ENCODE measurements at places on chromosomes 5 and 9. TPM values are rescaled to one million over a fixed set of nuclear protein-coding genes. Genes with fewer than 3 reads are reported as not detected.
A peak's percentile ranks its signal among the peaks of the same experiment; 100 is the strongest.

The BAAT gene
- total RNA-seq = not detected

The SYK gene
- 4.2 TPM for total RNA-seq

The OBP2B gene
- total RNA-seq = not detected

GRCh38 chr9:32738501-32739172 lies 44.7 kb upstream of the TMEM215 start:
- DNase-seq = no peak

DNA sequence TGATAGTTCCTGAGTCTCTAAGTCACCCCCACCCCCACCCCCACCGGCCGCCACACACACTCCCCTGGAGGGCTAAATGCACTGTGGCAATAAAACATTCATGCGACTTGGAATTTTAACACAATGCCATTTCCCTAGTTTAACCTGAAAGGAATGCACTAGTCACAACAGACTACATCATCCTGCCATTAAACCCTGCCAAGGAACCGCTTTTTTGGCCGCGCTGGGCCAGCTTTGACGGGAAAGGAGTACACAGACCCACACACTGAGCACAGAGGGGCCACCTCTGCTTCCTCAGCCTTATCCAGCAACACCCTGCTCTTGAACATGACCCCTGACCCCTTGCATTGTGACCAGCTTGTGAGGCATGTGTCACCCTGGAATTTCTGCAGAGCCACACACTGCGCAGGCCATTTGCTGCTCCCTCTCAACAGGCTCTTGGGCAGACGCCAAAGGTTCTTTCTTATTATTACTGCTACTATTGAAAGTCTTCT lies 165.3 kb downstream of the BNC2 start:
- DNase-seq = peak; percentile 89

The IFNA16 gene
- not detected for total RNA-seq

The MSX2 gene
- total RNA-seq = 1.4 TPM

DNA sequence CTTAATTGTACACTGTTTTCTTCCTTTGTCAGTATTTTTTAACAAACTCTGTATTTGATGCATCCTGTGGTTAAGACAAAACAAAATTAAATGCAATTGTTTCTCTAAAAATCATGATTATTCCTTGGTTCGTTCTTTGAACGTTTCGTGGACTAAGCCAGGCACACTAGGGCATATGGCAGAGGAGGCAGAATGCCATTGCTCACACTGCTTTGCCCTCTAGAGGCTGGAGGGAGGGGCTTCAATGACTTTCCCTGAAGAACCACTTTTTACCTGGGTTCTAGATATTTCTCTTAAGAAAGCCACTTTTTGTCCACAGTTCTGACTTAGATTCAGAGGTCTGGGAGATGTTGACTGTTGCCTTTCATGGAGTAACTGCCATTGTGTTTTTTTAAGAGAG lies 236.2 kb upstream of the ADAMTSL1 start:
- no peak for DNase-seq

DNA sequence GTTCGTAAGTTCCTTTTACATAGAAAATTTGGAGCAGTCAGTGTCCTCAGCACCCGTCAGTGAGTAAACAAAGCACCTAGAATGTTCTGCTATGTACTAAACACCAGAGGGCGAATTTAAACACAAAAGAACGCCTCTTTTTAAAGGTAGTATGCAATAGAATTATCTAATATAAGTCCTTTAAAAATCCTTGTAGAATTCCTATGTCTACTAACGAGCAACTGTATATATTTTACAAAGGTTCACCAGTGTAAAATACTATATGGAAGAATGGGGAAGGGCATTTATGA lies 499 bp upstream of the TMEM232 start:
- DNase-seq = no peak

The TMEM215 gene
- total RNA-seq = not detected

GRCh38 chr9:132066057-132066456 lies 13.6 kb downstream of the MED27 start:
- no peak for DNase-seq

DNA sequence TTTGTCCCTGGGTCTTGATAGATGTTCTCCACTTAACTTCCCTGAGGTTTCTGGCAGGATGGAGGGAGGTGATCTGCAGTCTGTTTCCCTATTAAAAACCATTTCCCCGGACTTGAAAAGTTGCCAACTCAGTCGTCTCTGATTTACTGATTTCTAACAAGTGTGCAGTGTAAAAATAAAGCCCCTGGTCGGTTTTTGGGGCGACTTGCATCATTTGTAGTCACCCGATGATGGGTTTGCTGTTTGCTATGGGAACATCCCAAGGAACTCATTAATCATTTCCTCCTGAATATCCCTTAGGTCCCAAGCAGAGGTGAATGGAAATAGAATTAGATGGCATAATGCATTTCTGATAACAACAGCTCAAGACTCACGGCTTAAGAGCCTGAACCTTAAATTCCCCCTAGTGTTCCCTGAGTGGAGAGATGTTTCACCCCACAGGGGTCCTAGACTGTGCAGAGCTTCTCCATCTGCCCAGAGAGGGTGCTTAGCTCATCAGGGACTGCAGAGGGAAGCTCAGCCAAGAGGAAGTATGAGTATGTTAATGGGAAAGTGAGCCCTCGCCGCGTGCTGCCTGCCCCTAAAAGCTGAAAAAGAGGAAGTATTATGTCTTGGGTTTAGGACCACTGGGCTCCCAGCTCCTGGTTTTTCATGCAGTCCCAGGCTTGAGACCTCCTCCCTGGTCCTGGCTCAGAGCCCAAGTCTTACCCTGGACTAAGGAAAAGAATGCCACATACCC lies 115.1 kb upstream of the DAP start:
- DNase-seq = peak; percentile 76

DNA sequence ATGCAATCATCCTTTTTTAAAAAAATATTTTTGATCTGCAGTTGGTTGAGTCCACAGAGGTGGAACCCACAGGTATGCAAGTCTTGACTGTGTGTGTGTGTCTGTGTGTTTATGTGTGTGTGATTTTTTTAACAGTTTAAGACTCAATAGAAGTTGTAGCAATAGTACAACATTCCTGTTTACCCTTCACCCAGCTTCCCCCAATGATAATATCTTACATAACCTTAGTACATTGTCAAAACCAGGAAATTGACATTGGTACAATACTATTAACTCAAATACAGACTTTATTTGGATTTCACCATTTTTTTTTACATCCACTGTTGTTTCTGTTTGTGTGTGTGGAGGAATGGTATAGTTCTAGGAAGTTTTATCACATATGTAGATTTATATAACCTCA lies 81.8 kb downstream of the SV2C start:
- DNase-seq = no peak

The XPA gene
- total RNA-seq = 6.4 TPM

The TRPM3 gene
- total RNA-seq = not detected

- DNase-seq = no peak
Observed at GRCh38 chr5:57219386-57219785, 45.5 kb downstream of the GPBP1 start.

- DNase-seq = no peak
Observed at GRCh38 chr9:95131023-95131943, 186.2 kb downstream of the FANCC start.

DNA sequence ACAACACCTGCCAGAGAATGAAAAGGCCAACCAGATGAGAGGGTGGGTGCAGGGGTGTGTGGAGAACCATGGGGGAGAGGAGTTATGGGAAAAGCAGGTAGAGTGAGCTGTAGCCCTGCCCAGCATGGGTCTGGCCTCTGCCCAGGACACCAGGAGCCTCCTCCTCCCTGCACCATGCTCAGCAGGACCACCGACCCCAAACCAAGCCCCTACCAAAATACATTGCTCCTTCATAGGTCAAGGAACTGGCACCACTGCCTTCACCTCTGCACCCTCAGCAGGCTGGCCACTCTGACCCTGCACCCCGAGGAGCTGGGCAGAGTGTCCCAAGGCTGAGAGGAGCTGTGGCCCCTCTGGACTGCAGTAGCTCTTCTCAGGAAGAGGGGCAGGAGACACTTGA lies 102.0 kb downstream of the NSG2 start:
- no peak for DNase-seq

DNA sequence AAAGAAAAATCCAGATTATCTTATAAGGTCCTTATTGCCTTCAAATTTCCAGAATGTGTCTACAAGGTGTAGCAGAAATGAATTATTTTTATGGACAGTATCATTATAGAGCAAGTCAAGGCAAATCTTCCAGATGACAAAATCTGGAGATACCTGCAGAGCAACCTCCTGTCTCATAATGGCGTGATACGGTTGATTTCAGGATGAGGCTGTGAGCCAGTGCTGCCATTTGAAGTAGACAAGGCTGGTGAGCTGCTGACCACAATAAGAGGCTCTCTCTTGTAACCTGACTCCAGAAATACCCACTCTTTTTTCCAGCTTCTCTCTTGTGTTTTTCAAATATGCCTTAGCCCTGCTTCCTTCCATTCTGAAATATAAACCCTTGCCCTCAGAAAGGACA lies 108.2 kb downstream of the HTR1A start:
- no peak for DNase-seq

The TMC1 gene
- total RNA-seq = not detected
